ENCODE measurements at places on chromosomes 2 and 18.

DNA sequence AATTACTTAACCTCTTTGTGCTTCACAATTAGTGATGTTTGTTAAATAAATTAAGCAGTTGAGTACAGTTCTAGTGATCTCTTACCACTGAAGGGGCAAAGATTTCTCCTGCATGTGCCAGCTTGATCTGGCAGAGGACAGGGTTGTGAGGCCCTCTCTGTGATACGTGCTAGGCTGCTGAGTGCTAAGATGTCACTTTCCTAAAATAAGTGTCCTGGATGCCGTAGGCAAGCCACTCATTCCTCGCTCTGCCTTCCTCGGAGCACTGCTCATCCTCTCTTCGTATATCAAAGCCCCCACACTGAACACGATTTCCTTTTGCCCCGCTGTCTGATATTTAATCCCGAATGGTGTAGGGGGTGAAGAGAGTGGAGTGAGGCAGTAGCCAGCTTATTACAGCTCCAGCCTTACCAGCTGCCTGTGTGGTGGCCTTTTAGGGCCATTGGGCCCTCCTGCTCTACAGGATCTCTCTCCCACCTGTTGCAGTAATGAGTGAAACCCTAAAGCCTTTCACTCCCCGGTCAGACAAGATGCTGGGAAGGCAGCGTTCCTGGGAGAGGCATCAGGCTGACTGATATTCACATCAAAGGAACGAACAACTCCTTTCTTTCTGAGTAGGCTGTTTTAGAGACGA lies 40.5 kb downstream of the PTPRM start:
- DNase-seq: no peak

DNA sequence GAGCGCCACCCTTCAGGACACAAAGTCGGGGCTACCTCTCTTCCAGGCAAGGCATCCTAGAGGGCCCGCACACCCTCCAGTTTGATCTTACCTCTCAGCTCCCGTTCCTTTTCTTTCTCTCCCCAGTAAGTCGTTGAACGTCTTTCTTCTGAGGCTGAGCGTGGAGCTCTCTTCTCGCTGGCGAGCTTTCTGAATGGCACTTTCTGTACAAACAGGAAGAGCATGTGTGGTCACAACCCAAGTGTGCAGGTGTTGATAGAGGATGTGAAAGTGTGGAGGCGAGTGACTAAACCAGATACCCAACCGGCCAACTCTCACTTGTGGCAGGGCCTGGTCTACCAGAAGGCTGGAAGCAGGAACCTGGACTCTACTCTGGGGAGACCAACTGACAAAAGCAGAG lies at the start of gene AFF3:
TSS of gene AFF3 (minus strand) at position 198 of the 400 bp plus-strand sequence. CDS start 38,136 bp downstream, outside the sequence.
- no peak for DNase-seq

DNA sequence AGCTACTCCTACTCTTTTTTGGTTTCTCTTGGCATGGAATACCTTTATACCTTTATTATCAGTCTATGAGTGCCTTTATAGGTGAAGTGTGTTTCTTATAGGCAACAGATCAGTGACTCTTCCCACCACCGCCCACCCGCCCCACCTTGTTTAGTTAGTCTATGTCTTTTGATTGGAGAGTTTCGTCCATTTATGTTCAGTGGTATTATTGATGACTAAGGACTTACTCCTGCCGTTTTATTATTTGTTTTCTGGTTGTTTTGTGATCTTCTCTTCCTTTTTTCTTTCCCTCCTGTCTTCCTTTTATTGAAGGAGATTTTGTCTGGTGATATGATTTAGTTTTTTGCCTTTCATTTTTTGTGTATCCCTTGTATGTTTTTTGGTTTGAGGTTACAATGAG lies 179.5 kb downstream of the GULP1 start:
- no peak for DNase-seq

DNA sequence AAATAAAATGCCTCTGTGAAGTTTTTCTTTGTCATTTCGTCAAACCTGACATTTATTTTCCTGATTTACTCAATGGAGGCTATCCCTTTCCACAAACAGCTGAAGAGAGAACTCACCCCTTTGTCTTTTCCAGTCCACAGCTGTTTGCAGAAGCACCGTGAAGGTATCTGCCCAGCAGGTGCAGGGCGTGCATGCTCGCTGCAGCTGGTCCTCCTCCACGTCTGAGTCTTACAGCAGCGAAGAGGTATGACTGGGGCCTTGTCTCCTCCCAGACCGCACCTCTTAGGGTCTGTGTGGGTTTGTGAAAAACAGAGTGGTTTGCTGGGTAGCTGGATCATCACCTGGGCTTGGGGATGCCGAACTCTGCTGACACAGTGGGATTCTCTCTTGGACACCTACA lies 9.7 kb downstream of the SPP2 start:
- DNase-seq: no peak

DNA sequence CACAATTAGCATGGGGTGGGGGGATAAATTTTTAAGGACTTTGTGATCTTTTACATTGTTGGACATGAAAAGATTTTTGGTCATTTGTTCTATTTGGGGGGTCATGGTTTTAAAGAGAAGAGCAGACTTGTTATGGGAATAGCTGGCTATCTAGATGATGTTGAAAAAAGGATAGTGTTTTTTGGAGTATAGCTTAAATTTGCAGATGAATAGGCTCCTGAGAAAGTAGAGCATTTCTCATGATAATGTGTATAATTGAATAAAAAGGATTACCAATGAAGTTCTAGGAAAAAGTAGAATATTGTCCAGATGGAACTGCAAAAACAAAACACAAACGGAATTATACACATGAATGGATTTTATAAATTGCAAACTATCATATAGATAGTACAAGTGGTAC lies 186.3 kb downstream of the GPD2 start:
- DNase-seq: no peak

DNA sequence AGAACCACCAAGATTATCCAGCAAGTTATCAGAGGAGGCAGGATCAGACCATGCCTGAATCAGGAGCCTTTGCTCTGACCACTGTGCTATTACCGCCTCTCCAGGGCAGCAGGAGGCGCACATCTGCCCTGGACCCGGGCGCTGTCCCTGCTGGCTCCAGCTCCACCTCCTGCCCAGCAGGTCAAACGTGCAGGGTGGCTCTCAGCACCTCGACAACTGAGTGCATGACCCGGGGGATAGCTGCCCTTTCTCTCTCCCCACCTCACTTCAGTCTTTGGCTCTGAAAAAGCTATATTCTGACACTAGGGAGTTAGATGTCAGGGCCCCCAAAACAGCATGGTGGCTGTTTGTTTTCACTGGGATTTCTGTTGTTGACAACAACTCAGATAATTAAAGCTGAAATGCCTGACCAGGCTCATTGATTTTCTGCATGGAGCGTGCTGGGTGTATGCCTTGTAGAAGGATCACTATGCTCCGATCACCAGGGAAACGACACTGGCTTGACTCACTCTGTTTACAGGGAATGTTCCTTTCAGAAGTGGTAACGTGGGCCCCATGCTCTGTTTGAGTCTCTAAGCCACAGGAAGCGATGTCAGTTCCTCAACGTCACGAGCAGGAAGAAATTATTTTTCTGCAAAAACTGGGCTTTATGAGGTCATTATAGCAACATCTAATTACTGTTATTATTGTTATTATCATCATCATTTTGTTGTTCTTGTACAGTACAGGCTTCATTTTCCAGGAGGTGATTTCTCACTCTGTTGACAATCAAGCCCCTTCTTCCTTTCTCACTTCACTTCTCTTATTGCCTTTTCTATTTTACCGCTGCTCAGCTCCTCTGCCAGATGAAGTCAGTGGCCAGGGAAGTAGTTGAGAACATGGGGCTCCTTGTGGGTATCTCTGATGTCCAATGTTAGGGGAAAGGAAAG lies 125.6 kb downstream of the PLB1 start:
- DNase-seq: no peak

DNA sequence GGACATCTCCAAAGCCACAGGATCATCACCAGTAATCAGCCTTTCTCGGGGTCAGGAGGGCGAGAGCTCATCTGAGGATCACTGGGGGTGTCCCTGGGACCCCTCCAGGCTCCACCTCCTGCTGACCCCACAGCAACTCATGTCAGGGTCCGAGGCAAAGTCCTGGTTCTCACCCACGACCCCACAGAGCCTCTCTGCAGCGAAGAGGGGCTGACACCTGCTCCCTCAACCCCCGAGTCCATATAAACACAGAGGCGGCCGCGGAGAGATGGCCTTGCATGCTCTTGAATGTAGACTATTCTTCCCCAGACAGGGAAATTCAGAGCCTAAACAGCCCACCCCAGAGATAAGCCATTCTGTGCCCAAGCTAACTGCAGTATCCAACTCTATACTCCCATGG lies 29.9 kb downstream of the HS6ST1 start:
- no peak for DNase-seq

DNA sequence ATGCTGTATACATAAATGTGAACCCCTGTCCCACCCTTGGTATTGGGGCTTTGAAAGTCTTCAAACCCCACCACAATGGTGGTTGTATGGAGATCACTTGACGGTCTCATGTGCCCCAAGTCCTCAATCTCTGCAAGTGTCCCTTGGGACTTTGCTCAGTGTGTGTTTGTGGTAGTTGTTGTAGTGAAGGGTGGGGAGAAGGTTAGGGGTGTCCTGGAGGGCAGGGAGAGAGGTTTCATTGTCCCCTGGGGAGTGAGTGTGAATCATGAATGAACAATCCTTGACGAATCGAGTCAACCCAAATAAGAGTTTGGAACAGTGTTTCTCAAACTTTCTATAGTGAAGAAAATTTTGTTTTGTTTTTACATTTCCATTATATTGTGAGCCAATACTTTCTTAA lies 28.1 kb downstream of the COL4A3 start:
- no peak for DNase-seq

- DNase-seq: peak; percentile 60
These were observed 225.8 kb upstream of the SIX3 start for GRCh38 chr2:44715671-44716081.

- no peak for DNase-seq
These were observed 18.9 kb downstream of the GPR35 start for GRCh38 chr2:240644171-240644651.

- no peak for DNase-seq
These were observed 49.9 kb upstream of the EML6 start for GRCh38 chr2:54673501-54673998.

GRCh38 chr2:101949304-101949703 lies 42.5 kb upstream of the IL1R2 start:
- no peak for DNase-seq

GRCh38 chr2:231490801-231491200 lies 26.5 kb upstream of the NCL start:
- no peak for DNase-seq

GRCh38 chr2:111663471-111664274 lies 220.3 kb downstream of the ANAPC1 start:
- no peak for DNase-seq

- no peak for DNase-seq
These were observed 258.3 kb upstream of the SALL3 start for GRCh38 chr18:78721238-78721875.

GRCh38 chr2:40032650-40033319 lies 253.7 kb upstream of the THUMPD2 start:
- DNase-seq: no peak

DNA sequence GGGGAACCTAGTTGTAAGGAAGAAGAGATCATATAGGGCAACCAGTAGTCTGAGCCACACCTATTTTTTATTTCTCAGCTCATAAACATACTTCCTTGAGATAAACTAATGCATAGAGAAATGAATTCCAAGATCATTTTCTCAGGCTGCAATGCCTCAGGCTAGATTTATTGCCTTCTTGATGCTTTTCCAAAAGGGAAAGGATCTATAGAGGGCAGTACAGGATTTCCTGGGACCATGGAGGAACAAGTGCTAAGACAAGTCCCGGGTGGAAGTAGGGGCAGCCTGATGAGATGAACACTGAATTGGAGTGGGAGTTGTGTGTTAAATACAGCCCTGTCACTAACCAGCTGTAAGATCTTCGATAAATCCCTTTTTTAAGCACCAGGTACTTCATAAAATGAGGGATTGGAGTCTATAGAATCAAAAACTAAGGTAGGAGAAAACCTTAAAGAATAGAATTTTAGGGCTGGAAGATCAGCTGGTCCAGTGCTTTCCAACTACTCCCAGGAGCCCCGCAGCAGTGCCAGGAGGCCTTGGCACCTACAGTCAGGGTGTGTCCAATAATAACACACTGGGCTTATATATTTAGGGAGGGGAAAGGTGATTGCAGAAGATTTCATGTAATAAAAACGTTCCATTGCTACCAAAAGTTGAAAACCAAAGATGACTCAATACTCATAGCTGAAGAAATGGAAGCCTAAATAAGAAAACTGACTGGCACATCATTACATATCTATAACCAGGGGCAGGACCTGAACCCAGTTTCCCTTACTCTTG lies 58.1 kb downstream of the SERTAD2 start:
- DNase-seq: no peak

DNA sequence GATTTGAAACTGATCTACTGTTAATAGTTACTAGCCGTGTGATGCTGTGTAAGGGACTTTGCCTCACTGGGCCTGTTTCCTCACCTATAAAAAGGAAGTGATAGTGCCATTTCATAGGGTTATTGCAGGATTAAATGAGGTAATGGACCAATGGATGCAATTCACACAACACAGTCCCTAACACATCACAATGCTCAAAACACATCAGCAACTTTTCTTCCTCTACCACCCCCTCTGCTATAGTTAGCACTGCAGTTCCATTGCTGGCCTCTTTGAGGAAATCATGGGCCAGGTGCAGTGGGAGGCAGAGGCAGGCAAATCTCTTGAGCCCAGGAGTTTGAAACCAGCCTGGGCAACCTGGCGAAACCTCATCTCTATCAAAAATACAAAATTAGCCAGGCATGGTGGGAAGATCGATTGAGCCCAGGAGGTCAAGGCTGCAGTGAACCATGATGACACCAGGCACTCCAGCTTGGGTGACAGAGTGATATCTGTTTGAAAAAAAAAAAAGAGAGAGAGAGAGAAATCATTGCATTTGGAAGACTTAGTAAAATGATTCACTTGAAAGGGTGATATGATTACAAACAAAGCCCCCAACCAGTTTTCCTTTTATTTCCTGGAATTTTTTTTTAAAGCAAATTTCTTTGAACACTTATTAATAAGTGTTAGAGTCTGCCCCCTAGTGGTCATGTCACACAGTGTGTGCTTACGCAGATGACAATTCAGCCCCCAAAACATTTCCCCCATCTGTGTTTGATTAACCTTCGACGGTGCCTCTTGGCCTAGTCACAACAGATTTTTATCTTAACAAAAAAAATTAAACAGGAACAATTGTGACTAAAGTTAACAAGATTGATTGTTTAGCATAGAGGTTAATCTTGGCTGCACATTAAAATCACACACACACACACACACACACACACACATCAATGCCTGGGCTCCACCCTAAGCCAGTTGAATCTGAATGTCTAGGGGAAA lies 88.6 kb upstream of the BCL11A start:
- peak; percentile 29 for DNase-seq

DNA sequence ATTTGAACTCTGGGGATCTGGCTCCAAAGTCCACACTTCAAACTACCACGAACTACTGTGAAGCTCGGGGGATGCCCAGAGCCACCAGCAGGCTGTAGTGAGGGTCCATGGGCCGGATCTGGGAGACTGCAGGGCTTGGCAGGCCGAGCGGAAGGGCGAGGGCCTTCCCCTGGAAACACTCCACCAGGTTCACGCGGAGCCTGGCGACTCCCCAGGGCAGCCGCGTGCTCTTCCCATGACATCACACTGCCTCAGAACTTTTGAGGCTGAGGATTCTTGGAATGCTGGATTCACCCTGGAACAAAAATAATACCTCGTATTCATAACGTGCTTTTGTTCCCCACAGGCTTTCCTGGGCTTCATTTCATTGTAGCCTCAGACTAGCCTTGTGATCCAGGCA lies 201.0 kb downstream of the SMAD7 start:
- no peak for DNase-seq

- DNase-seq: no peak
These were observed 427.8 kb downstream of the ZNF521 start for GRCh38 chr18:24924066-24924716.

- no peak for DNase-seq
These were observed 2.8 kb upstream of the CLIP4 start for GRCh38 chr2:29112379-29112778.
